ENCODE measurements at places on chromosomes 12 and 14.

DNA sequence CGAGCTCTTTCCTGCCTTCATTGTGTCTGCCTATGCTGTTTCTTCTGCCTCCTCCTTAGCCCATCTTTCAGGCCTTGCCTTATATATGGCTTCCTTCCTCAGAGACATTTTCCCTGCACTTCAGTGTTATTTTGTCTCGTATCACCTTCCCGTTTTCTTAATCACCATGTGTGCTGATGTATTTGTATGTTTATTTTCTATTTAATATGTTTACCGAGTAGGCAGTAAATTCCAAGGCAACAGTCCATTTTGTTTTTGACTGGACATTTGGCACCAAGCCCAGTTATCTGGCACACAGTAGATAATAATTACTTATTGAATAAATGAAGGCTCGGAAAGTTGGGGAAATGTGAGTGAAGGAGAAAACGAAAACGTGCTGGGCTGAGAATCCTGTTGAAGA lies 4.6 kb upstream of the POU6F1 start:
- H3K4me1 ChIP-seq, result peaks cover 8% of the 10 kb centered on the region
- H3K27ac ChIP-seq, result no peak overlapping the region
- no peaks in the 10 kb centered on the region for H3K27me3 ChIP-seq

- H3K27ac ChIP-seq, result no peak overlapping the region
- H3K36me3 ChIP-seq, result no peaks in the 10 kb centered on the region
- H3K4me3 ChIP-seq, result no peak overlapping the region
- no peaks in the 10 kb centered on the region for H3K4me1 ChIP-seq
These were observed 51.0 kb downstream of the YEATS4 start for GRCh38 chr12:69410571-69410970.

GRCh38 chr14:94125659-94126418 lies 3.6 kb downstream of the IFI27L2 start:
- no peak overlapping the region for H3K27ac ChIP-seq
- H3K36me3 ChIP-seq, result no peaks in the 10 kb centered on the region
- DNase-seq, result no peak
- H3K4me3 ChIP-seq, result no peak overlapping the region
- peaks cover 26% of the 10 kb centered on the region for H3K4me1 ChIP-seq

DNA sequence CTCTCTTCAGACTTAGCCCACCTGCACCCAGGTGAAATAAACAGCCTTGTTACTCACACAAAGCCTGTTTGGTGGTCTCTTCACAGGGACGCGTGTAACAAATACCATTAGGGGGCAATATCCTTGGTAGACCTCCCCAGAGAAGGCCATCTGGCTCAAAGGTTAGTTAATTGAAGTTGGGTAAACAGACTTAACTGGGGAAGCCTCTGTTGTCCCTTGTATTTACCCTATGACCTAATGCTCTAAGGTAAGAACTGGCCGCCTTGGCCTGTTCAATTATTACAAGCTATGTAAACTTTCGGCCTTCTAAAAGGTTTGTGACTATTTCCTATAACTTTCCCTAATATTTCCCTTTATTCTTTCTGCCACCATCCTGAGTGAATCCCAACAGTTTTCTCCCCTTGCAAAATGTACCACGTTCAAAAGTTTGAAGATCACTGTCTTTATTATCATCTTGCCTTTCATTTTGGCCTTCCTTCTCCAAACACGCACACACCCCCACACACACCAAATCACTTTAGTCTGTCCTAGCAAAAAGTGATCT lies 15.3 kb upstream of the LYZ start:
- DNase-seq, result no peak
- no peak overlapping the region for H3K4me3 ChIP-seq
- H3K4me1 ChIP-seq, result peaks cover 8% of the 10 kb centered on the region
- peaks cover 19% of the 10 kb centered on the region for H3K27me3 ChIP-seq
- no peaks in the 10 kb centered on the region for H3K36me3 ChIP-seq

DNA sequence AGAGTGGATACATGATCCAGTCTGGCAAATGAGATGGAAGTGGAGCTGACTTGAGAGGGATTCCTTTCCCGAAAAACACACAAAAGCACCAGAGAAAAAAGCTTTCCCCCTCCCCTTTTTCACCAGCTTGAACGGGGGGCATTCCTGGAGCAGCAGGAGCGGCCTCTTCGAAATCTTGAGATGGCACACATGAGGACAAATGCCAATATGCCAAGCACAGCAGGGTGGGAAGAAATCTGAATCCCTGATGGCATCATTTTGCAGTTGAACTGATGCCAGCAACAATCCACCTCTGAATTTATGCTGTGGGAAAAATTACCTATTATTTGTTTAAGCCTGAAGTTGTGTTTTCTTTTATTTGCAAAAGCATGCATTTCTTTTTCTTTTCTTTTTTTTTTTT lies 29.7 kb upstream of the BICD1 start:
- no peak overlapping the region for H3K4me3 ChIP-seq
- no peaks in the 10 kb centered on the region for H3K36me3 ChIP-seq
- no peaks in the 10 kb centered on the region for H3K27me3 ChIP-seq

DNA sequence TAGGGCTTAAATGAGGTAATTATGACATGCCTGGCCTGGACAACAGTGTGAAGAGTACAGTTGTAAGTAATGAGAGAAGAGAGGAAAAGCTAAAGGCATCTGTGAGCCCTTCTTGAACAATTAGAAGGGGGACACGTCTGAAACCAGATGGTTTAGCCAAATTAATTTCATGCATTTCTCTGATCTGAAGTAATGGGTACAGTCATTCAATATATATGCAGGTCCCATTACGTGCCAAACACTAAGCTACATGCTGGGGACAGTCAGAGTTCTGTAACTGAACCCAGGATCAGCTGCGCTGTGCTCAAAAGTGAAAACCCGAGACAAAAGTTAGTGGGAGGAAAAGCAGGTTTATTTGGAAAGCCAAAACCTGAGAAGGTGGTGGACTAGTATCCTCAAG lies 207.2 kb upstream of the TMTC1 start:
- no peak overlapping the region for H3K4me3 ChIP-seq
- no peaks in the 10 kb centered on the region for H3K27me3 ChIP-seq
- H3K4me1 ChIP-seq, result no peaks in the 10 kb centered on the region
- DNase-seq, result no peak
- H3K27ac ChIP-seq, result no peak overlapping the region

DNA sequence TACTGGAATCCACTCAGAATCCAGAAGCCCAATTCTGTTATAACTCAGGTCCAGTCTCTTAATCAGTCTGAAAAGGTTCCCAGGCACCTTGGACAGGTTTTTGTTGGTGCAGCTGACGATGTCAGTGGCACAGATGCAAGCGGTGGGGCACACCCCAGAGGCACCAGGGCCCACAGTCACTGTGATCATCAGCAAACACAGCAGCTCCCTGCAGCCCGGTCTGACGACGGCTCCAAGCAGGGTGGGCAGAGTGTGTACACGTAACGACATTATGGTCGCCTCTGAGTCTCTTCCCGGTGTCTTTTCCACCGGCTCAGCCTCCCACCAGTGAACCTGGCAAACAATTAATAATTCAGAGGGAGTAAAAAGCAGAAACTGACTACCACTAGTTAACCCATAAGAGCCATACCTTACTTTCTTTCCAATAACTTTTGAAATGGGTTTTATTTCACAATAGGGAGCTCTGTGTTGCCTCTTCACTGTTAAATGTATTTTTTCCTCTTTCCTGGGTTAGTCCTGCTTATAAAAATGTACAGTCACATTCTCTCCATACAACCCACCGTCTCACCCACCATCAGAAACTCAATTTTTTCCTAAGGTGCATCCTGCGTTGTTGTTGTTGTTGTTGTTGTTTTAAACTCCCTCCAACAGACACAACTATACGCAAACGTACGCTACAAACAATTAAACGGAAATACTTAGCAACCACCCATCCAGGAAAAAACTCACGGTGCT lies 521 bp upstream of the PCED1B start:
- peak overlapping the region; percentile 90 for H3K4me3 ChIP-seq
- DNase-seq, result no peak
- H3K27me3 ChIP-seq, result no peaks in the 10 kb centered on the region

DNA sequence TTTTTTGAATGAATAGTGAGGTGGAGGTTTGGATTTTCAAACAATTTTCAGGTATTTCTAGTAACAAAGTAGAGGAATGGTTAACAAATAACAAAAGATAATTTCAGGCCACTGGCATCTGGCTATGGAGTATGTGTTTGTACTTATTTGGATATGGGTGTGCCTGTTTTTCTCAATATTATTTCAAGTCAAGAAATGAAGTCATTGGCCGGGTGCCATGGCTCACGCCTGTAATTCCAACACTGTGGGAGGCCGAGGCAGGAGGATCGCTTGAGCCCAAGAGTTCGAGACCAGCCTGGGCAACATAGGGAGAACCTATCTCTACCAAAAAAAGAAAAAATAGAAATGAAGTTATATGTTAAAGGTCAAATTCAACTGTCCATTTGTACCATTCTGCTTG lies 13.9 kb downstream of the SLC35E3 start:
- H3K4me3 ChIP-seq, result no peak overlapping the region
- H3K4me1 ChIP-seq, result peaks cover 3% of the 10 kb centered on the region
- H3K27me3 ChIP-seq, result no peaks in the 10 kb centered on the region
- no peak for DNase-seq
- peaks cover 92% of the 10 kb centered on the region for H3K36me3 ChIP-seq
- H3K27ac ChIP-seq, result no peak overlapping the region

- peaks cover 43% of the 10 kb centered on the region for H3K4me1 ChIP-seq
- peak within 1 kb of the TSS; percentile 59 for H3K4me3 ChIP-seq
- peak within 1 kb of the TSS; percentile 95 for H3K27ac ChIP-seq
These were observed at the start of gene PYM1 for GRCh38 chr12:55927588-55928502. Gene PYM1 (minus strand): TSS chr12:55927894. CDS start chr12:55927761, 133 bp downstream.

GRCh38 chr12:42468921-42469320 lies 120.6 kb downstream of the PRICKLE1 start:
- no peaks in the 10 kb centered on the region for H3K4me1 ChIP-seq
- H3K4me3 ChIP-seq, result peak overlapping the region; percentile 27
- H3K36me3 ChIP-seq, result no peaks in the 10 kb centered on the region
- DNase-seq, result no peak
- no peaks in the 10 kb centered on the region for H3K27me3 ChIP-seq
- peak overlapping the region; percentile 31 for H3K27ac ChIP-seq

DNA sequence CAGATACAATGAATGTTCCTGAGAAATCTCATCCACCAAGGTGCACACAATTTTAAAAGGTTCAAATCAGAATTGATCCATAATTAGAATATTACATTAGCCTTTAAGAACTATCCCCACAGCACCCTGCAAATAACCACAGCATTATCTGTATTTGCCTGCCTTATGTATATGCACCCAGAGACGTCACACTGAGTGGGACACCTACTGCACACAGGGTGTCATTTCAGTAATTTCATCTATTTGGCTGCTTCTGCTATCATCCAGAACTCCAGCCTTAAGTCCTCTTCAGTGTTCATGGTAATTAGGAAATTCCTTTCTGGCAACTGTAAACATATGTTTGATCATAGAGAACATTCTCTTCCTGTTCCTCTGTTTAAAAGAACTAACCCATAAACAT lies 298.4 kb downstream of the SYT1 start:
- H3K27ac ChIP-seq, result no peak overlapping the region
- H3K4me1 ChIP-seq, result no peaks in the 10 kb centered on the region
- H3K27me3 ChIP-seq, result no peaks in the 10 kb centered on the region
- H3K4me3 ChIP-seq, result no peak overlapping the region

DNA sequence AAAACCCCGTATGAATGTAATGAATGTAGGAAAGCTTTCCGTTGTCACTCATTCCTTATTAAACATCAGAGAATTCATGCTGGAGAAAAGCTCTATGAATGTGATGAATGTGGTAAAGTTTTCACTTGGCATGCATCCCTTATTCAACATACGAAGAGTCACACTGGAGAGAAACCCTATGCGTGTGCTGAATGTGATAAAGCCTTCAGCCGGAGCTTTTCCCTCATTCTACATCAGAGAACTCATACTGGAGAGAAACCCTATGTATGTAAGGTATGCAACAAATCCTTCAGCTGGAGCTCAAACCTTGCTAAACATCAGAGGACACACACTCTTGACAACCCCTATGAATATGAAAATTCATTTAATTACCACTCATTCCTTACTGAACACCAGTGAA lies 23.8 kb downstream of the ZNF891 start:
- H3K27me3 ChIP-seq, result no peaks in the 10 kb centered on the region
- H3K27ac ChIP-seq, result no peak overlapping the region
- H3K4me3 ChIP-seq, result no peak overlapping the region

- H3K27me3 ChIP-seq, result no peaks in the 10 kb centered on the region
- H3K4me1 ChIP-seq, result no peaks in the 10 kb centered on the region
- no peak overlapping the region for H3K4me3 ChIP-seq
- no peak for DNase-seq
These were observed 23.3 kb downstream of the PDZRN4 start for GRCh38 chr12:41211448-41211847.

- no peak for DNase-seq
- H3K36me3 ChIP-seq, result peaks cover 7% of the 10 kb centered on the region
- H3K4me3 ChIP-seq, result no peak overlapping the region
- peaks cover 43% of the 10 kb centered on the region for H3K4me1 ChIP-seq
- peak overlapping the region; percentile 65 for H3K27ac ChIP-seq
These were observed 162.9 kb downstream of the ADGRD1 start for GRCh38 chr12:131116468-131117117.

DNA sequence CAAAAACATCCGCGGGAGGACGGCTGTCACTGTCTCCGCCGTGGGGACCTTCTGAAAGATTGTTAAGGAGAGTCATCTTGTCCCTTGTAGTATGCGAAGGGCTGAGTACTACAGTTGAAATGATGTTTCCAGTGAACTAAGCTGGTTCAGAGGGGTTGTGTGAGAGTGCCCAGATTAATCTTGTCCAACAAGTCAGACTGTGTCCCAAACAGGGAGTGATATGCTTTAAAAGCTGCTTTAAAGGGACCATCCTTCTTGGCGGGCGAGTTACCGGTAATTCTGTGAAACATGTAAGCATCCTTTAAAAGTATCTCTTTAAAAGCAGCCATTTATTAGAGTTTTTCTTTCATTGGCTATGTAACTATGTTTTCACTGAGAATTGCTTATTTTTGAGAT lies 1.1 kb downstream of the WDR20 start:
- peak overlapping the region; percentile 99 for H3K4me3 ChIP-seq
- peak overlapping the region; percentile 95 for H3K27ac ChIP-seq
- H3K36me3 ChIP-seq, result peaks cover 27% of the 10 kb centered on the region

DNA sequence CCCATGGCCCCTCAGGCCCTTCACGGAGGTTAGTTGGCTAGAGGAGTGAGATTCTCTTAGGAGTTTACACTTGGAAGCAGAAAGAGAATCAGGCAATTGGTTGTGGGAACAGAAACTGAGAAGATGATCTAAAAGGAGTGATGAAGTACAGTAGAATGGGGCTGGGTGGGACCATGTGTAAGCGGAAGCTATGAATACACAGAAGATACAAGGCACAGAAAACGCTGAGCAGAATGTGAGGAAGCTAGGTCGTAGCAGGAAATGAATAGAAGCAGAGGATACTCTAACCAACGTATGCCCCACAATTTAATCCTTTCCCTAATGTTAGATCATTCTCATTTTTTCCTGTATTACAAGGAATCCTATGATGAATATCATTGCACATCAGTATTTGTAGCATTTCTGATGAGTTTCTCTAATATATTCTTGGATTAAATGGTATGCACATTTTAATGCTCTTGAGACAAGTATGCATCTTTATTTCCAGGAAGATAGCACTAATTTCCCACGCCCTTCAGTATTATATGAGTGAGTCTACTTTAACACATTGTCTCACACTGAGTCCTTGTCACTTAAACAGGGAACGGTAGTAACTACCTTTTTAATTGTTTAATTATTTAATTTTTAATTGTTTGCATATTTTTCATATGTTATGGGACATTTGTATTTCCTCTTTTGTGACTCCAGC lies 273.2 kb downstream of the APAF1 start:
- H3K27me3 ChIP-seq, result no peaks in the 10 kb centered on the region
- no peak for DNase-seq
- no peaks in the 10 kb centered on the region for H3K4me1 ChIP-seq
- H3K36me3 ChIP-seq, result no peaks in the 10 kb centered on the region
- H3K27ac ChIP-seq, result no peak overlapping the region
- no peak overlapping the region for H3K4me3 ChIP-seq

Data from esophagus squamous epithelium (tissue), 5 donors.